T-cell (primary cell): ENCODE measurements at places on chromosomes 6 and 20. TPM values are rescaled to one million over a fixed set of nuclear protein-coding genes. Genes with fewer than 3 reads are reported as not detected.

DNA sequence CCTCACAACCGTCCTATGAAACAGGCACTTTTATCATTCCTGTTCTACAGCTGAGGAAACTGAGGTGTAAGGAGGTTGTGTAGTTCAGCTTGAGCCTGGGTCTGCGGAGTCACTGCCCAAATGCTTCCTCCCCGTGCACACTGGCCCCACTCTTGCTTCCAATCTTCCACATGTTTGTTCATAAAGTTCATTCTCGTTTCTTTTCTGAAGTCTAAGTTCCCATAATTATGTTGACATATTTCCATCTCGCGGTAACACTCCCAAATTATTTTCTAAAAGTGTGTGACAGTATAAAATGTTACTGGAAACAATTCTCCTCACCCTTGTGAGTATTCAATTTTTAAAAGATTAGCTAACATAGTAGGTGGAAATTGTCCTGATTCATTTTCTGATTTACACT is 106.9 kb downstream of the SLC22A3 start:
- no peak for DNase-seq

GRCh38 chr20:56278196-56278595 is 29.7 kb downstream of the MC3R start:
- no peak for DNase-seq

DNA sequence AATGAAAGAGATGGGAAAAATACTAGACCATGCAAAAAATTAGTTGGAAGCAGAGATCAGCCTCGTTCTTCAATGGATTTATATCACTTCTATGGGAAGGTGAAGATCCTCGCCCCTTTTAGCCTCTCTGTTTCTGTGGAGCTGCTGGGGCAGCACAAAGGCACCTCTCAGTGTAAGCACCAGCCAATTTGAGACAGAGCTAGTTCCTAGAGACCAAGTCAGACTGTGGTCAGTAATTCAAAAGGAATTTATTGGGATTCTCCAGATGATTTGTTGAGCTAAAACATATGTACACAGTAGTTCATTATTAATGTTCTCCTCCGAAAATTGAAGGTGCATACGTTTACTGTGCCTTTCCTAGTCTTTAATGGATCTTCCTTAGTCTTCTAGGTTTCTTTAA is 42.4 kb downstream of the SCGN start:
- no peak for DNase-seq

DNA sequence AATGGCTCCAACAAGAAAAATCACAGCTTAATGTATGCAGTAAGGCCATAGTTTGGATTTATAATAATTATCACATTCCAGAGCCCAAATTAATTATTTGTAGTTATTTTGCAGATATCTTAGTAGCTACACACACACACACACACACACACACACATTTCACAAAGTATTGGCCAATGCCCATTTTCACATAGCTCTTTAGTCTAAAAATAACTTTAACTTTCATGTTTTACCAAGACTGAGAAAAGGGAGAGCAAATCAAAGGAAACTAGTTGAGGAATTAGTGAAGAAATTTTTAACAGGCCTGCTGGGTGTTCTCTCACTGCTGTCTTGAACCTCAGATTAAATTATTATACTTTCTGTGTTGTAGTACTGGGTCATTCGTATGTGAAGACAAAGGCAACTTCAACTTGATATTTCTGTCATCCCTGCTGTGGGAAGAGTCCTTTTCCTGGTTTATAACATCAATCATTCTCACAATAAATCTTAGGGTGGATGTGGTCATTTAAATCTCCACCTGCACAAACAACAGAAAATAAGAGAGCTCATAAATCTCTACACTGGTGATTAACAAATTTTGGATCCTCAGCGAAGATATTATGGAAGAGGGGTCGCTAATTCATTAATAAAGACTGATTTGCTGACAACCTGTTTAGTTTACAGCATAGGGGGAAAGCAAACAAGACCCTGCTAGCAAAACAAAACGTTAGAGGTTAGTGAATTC is 1.6 kb upstream of the TCF21 start:
- DNase-seq: no peak

DNA sequence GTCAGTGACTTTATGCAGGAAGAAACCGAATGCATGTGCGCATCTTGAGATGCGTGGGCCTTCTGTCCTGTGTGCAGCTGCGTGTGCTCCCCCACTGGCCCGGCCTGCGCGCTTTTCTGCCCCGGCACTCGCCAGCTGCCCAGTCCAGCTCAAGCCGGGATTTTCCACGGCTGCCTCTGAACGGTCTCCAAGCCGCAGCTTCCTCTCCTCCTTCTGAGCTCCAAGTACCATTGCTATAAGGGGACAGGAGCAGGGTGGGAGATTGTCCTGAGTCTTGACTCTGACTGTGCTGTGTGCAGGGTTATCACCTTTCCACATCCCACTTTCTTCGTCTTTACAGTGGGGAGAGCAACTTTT is 302.8 kb downstream of the THBS2 start:
- no peak for DNase-seq

GRCh38 chr20:21074605-21075336 is 31.4 kb downstream of the LINC00237 start:
- no peak for DNase-seq

DNA sequence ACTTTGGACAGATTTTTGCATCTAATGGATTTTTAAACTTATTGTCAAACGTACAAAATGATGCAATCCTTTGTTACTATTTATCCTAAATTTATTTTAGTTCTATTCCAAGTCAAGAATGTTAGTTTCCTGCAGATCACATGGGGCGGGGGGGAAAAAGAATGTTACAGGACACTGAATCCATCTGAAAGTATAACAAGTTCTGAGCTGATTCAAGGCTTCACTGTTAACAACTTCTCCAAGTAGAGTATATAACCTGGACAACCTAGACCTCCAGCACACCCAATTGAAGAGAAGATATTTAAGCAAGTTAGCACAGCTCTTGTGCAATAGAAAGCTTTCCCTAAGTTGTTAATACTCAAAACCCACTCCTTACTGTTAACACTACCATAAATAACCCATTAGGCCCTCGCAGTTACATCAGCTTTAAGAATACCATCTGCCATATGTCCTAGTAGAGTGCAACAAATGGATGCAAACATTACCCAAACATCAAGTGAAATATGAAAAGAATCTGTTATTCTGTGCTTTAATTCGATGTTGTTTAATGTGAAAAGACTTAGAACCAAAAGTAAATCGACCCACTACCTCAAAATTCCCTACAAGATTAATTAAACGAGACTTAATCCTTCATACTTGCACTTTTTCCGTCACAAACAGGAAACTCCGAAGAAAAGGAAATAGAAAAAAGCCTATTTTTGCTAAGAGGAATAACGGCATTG is 1.3 kb downstream of the SEC63 start:
- no peak for DNase-seq

GRCh38 chr6:36506611-36507010 is 40.7 kb downstream of the STK38 start:
- DNase-seq: no peak

GRCh38 chr20:54177378-54177777 is 3.6 kb upstream of the CYP24A1 start:
- no peak for DNase-seq

DNA sequence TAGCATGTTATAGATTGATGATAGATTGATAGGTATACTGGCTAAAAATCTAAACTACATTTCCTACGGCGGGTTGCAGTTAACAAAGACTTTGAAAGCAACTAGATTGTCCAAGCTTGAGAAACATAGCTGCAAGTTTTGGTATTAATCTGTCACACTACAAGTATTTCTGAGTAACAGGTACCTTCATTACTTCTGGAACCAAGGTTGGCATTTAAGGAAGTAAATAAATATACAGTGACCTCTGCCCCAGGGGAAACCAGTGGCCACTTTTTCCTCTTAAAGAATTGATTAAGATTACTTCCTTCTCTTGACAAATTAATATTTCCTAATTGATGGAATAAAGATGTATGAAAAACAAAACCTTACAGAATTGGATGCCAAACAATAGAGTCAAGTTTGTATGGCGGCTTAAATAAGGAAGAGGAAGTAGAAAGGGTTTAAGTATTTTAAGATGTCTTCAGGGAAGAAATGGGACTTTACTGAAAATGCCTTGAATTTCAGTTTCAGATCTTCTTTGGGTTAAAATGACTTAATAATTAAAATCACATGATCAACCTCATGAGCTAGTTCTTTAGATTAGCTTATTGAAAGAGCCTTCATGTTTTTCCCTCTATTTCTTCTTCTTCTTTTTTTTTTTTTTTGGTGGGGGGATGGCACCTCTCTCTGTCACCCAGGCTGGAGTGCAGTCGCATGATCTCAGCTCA is 132.8 kb downstream of the DOK5 start:
- DNase-seq: no peak

GRCh38 chr6:41077536-41077935 is 4.8 kb downstream of the NFYA start:
- no peak for DNase-seq

DNA sequence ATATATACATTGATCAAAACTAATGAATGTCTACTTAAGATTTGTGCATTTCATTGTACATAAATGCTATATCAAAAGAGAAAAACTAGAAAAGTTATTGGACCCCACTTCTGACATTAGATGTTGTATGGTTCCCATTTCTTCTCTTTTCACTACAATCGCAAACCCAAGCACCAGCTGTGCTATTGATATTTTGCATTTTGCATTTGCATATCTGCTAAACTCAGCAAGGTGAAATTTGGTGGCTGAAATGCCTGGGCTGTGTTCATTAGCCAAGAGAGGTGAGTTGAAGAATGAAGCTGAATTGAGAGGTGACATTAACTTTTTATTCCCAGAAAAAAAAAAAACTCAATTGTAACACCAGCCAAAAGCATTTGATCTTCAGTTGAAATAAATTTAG is 232.1 kb upstream of the TENT5A start:
- no peak for DNase-seq

DNA sequence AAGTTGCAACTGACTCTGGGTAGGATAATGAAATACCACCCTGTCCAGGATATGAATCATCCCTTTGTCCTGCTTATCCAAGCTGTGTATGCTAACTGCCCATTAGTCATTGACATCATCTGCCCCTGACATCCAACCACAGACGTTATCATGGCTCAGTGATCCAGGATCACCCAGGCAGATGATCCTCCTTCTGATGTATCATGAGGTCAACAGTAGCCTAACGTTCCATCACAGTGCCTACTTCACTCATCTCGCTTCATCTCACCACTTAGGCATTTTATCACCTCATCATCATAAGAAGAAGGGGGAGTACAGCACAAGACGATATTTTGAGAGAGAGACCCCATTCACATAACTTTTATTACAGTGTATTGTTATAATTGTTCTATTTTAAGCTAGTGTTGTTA is 13.4 kb upstream of the BTN3A2 start:
- no peak for DNase-seq

DNA sequence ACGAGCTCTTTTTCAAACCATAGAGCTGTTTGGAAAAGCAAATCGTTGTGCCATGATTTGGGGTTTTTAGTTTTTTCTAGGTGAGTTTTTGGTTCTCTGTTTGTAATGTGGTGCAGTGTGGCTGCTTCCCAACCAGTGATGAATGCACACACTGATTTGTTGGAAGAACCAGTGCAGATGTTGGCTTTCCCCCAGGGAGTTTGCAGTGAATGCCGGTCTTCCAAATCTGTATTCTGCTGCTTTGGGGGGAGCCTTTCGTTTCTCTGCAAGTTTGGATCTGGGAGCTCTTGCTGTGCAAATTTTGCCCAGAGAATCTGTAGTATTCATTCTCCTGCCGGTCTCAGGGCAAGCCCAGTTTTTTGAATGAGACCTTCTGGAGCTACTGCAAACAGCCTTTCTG is 14.5 kb downstream of the HECA start:
- no peak for DNase-seq

- no peak for DNase-seq
Measured at GRCh38 chr6:12354499-12354898, 64.3 kb downstream of the EDN1 start.

DNA sequence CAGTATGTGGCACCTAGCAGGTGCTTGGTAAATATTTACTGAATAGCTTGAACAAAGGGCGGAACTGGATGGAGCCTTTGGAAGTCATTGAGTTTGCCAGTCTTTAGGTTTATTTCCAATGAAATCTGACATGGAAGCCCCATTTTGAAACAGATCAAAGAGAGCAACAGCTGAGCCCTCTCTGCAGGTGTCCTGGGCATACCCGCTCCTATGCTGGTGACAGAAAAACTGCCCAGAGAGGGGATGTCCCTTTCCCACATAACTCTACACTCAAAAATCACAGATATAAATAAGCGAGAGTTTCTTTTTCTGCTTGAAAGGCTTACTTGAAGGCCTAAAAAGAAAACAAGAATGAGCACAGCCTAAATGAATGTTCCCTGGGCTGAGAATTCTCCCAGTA is 53.0 kb upstream of the RALY start:
- DNase-seq: no peak

GRCh38 chr20:51366155-51366886 is 176.2 kb downstream of the NFATC2 start:
- no peak for DNase-seq

- DNase-seq: no peak
Measured at GRCh38 chr6:103522045-103522444, 1337.7 kb downstream of the HACE1 start.

Gene CDS2
- 54.7 TPM for total RNA-seq

Gene COL9A3
- total RNA-seq: 2.1 TPM

Gene NAPB
- total RNA-seq: 10.9 TPM

Gene CST5
- not detected for total RNA-seq

Gene THEMIS
- 78.1 TPM for total RNA-seq

Gene LTB
- 813 TPM for total RNA-seq

Gene GCLC
- 37.7 TPM for total RNA-seq

Gene TOX2
- 3.0 TPM for total RNA-seq
